Stimulated activated CD8-positive, alpha-beta memory T cell treated with anti-CD3 and anti-CD28 coated beads, Interleukin-4, amount 100 ng/mL, for 24 hours (primary cell): ENCODE measurements at places on chromosomes 7 and 10.
A peak's percentile ranks its signal among the peaks of the same experiment; 100 is the strongest.

- DNase-seq = no peak
Measured at GRCh38 chr10:79316671-79317431, 30.4 kb upstream of the PPIF start.

- DNase-seq = no peak
Measured at GRCh38 chr10:3719024-3719843, 65.8 kb downstream of the KLF6 start.

- no peak for DNase-seq
Measured at GRCh38 chr7:137953665-137954470, 48.0 kb downstream of the CREB3L2 start.

GRCh38 chr7:114658216-114658615 is 243.6 kb downstream of the FOXP2 start:
- no peak for DNase-seq

DNA sequence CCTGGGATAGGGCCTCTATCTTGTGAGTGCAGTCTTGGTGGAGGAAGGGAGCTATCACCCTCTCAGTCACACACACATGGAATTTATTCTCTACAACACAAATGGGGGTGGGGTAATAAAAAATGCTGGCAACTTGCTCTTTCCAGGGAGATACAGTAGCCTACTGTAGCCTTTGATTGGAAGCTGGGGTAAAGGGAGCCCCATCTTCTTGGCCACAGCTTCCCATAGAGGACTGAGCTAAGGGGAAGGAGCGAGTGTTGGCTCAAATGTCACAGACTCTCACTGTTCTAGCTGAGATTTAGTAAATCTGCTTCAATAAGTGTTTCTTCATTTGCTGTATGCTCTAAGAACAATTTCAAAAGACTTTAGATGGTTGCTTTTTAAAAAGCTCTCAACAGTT is 222.2 kb upstream of the CXCL12 start:
- no peak for DNase-seq

DNA sequence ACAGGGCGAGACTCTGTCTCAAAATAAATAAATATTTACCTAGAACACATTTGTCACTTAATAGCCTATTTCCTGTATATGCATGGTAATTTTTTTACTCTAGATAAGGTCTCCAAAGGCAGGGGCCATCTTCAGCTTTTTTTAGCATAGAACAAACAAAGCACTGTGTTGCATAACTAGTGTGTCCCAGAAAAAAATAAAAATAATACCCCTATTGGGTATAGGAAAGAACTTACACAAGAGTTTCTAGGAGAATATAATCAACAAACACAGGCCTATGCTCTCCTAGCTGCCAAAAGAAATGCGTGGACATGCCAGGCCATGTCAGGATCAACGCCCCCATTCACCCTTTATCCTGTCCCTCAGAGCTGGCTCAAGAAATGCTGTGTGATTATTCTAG is 103.6 kb downstream of the PARD3 start:
- no peak for DNase-seq

- no peak for DNase-seq
Measured at GRCh38 chr10:125093974-125094705, 66.2 kb downstream of the CTBP2 start.

- DNase-seq = no peak
Measured at GRCh38 chr10:30862486-30862885, 169.2 kb downstream of the ZNF438 start.

DNA sequence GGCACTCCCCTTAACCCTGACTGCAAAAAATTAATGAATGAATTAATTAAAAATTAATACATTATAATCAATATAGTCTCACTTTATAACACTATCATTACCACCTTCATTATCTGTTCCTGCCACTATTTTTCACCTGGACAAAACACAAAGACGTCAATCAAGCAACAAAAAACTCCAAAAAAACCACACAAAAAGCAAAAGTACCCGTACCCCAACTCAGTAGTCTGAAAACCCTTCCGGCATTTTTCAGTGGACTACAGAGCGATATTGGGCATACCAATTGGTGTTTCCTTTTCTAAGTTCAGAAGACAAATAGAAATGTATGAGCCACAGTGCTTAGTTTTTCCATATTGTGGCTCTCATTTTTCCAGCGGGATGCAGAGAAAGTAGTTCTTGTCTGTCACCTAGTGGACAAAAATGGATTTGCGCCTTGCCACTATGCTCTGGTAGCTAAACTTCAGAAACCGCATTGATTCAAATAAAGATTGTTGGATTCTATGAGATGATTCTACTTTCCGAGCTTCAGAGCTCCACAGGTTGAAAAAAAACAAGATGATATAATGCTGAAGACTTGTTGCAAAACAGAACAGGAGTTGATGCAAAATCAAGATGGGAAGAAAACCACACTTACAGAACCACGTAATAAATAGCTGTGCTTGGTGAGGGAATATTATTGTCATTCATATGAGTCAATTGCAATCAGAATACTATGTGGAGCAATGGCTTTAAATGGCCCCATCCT is 50.6 kb upstream of the ITGB1 start:
- DNase-seq = peak; percentile 30

DNA sequence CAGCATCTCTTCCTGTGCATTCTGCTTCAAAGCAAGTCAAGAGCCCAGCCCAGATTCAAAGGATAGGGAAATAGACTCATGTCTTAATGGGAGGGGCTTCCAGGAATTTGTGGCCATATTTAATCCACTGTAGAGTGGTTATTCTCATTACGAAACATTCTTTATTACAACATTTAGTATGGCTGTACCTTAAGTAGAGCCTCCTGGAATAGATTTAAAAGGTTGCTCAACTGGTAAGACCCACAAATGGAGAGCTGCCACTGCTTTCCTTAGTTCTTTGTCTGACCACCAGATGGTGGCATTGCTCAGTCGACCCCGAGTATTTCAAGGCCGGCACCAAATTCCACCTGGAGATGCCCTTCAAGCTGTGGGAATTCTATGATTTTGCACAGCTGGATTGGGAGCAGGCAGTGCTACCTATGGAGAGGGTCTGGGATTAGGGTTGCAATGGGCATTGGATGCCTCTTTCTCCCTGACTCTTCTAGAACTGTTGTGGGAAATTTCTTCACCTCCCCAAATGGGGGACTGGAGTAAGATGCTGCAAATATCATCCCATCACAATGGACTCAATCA is 102.2 kb downstream of the RBM20 start:
- no peak for DNase-seq

DNA sequence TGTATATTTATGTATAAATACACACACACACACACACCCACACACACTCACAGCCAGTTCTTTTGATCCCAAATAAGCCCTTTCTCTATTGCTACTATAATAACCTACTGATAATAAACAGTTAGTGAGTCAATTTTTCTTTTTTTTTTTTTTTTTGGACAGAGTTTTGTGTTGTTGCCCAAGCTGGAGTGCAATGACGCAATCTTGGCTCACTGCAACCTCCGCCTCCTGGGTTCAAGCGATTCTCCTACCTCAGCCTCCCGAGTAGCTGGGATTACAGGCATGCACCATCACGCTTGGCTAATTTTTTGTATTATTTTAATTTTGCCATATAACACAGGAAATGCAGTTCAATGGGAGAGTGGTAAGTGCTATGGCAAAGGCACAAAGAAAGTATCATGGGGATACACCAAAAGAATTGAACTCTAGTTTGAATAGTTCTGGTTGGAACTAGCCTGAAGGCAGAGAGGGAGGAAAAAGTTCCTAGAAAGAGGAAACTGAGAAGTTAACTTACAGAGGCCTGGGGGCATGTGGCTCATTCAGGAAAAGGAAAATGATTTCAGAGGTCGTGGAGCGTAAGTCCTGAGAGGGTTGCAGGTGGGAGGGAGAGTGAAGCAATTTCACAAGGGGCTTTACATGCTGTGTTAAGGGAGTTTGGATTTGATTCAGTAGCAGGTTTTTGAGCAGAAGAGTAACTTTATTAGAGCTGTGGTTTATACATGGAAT is 44.4 kb upstream of the JCAD start:
- no peak for DNase-seq

GRCh38 chr10:24879861-24880260 is 72.5 kb downstream of the PRTFDC1 start:
- DNase-seq = no peak

DNA sequence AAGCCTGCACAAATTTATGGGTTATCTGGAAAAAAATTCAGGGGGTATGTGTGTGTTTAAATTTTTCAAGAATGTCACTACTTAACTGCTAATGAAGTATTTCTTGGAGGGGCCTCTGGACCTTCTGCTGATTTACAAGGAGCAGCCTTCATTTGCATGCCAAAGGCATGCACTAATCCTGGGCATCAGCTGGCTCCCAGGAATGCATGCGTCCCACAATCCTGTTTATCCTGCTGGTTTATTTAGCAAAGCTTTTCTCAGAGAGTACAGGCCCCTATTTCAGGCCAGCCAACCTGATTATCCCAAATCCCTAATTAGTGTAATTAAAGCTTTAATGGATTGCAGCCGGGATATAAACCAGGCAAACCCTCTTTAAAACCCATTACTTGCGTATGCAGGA is 170.4 kb downstream of the TAX1BP1 start:
- no peak for DNase-seq

DNA sequence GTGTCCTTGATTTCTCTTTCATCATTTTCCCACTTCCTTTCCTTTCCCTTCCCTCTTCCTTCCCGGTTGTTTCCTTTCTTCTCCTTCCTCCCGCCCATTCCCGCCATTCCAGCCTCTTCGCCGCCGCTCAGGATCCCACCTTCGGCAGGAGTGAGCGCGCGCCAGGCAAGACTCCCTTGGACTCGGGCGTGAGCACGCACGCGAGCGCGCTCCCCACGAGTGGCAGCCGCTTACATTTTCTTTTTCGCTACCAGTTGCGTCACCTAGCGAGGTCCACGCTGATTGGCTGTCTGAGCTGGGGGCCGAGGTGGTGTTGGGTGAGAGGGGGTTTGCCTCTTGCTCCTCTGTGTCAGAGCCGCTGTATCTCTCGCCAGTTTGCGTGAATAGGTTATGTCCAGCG is 11.8 kb downstream of the ZAN start:
- peak; percentile 6 for DNase-seq

GRCh38 chr10:26787362-26787761 is 73.4 kb downstream of the ABI1 start:
- DNase-seq = no peak

DNA sequence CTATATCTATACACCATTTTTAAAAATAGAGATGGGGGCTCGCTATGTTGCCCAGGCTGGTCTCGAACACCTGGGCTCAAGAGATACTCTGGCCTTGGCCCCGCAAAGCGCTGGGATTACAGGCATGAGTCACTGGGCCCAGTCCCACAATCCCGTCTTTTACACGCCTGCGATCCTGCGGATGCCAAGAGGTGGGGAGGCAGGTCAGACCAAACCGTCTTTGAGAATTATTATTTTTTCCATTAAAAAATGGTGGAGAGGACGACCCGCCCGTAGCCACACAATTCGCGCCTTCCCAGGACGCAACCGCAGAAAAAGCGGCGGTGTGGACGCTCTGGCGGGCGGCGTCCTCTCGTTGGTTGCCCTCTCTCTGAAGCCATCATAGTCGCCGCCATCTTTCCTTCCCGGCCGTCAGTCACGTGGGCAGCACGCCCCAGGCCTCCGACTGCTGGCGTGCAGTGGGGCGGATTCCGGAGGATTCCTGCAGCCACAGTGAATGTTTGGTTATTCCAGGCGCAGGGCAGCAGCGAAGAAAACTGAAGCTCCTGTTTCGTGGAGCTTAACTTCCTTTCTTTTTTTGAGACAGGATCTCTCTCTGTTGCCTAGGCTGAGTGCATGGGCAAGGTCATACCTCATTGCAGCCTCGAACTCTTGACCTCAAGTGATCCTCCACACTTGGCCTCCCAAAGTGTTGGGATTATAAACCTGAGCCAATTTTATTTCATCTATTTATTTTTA is 9.9 kb upstream of the EPHB4 start:
- peak; percentile 75 for DNase-seq

GRCh38 chr7:111750878-111751277 is 188.6 kb upstream of the IMMP2L start:
- no peak for DNase-seq

DNA sequence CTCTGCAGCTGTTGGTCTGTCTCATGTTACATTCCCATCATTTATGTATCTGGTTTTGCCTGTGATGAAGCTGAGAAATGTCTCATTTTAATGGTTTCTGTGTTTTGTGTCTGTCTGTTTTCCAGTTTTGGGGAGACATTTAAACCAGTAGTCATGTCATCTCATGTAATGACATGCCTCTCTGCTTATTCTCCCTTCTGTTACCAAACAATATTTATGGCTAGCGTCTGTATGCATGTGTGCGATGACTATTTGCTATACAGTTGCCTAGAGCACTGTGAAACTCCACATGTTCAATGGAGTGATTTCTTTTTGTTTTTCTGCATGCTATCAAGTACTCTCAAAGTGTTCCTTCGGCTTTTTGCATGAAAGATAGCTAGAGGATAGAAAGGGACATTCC is 132.0 kb downstream of the ST7 start:
- DNase-seq = no peak

DNA sequence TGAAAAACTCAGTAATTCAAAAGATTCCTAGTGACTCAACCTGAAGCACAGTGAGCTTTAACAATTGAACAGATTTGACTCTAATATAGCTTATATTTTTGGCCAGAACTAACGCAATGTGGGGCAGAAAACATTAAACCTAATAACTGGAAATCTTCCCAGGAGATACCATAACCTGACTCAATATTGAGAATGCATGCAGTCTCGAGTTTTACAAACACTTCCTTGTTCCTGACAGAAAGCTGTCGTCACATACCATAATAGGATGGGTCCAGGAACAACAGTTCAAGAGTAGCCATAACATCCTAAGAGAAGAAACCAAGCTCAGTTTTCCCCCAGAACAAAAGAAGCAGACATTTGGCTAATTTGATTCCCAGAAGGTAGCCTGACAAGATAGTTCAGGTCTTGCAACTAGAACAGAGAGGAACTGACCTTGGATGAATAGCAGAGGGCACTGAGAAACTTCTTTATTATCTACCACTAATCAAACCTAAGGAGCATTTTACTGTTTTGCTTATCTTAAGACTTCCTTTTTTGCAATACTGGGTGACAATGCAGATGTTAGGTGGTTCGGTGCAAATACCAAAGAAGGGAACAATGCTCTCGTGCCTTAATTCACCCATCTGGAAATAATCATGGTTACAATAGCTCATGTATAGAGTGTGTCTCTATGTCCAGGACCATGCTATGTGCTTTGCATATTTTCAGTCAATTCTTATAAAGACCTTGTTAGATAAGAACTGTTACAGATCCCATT is 38.6 kb upstream of the ACSL5 start:
- DNase-seq = no peak

- no peak for DNase-seq
Measured at GRCh38 chr10:30043476-30044270, 15.7 kb downstream of the JCAD start.

DNA sequence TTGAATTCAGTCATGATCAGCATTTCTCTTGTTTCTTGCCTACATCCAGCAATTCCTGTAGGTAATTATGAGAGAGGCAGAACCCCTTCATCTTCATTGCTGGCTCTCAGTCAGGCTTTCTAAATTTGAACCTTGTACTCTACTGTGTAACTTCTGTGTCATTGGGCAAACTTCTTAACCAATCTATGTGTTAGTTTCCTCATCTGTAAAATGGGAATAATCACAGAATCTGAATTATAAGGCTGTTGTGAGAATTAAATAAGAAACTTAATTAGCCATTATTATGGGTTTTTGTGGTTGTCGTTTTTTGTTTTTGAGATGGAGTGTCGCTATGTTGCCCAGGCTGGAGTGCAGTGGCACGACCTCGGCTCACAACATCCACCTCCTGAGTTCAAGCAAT is 11.5 kb upstream of the GALNT11 start:
- no peak for DNase-seq

- DNase-seq = peak; percentile 51
Measured at GRCh38 chr10:132458586-132459300, 61.7 kb downstream of the PWWP2B start.

GRCh38 chr7:154450451-154450850 is 398.3 kb downstream of the DPP6 start:
- DNase-seq = no peak

- no peak for DNase-seq
Measured at GRCh38 chr7:93622036-93623033, 47.8 kb upstream of the CALCR start.
